ENCODE measurements at places on chromosomes 2 and 18. TPM values are rescaled to one million over a fixed set of nuclear protein-coding genes. Genes with fewer than 3 reads are reported as not detected.

The PDE11A gene
- total RNA-seq, result 0.10 TPM

The DLGAP1 gene
- not detected for total RNA-seq

The ARMC9 gene
- 5.1 TPM for total RNA-seq

The CDH7 gene
- total RNA-seq, result not detected

The PARD3B gene
- 0.49 TPM for total RNA-seq

The MYO3B gene
- 0.04 TPM for total RNA-seq

The CFC1 gene
- total RNA-seq, result not detected

The RIF1 gene
- total RNA-seq, result 76.7 TPM

The VIT gene
- total RNA-seq, result not detected

The MAB21L4 gene
- not detected for total RNA-seq

The ANKRD29 gene
- not detected for total RNA-seq

The HOXD9 gene
- not detected for total RNA-seq

The MC2R gene
- not detected for total RNA-seq

The R3HDM1 gene
- 68.1 TPM for total RNA-seq

The OTX1 gene
- total RNA-seq, result not detected

The VAMP5 gene
- 27.9 TPM for total RNA-seq

The ADNP2 gene
- total RNA-seq, result 34.7 TPM

The CERS6 gene
- 21.3 TPM for total RNA-seq

The CCDC121 gene
- 0.68 TPM for total RNA-seq

The PRPF40A gene
- 148 TPM for total RNA-seq

The CIB4 gene
- not detected for total RNA-seq

The CRACDL gene
- total RNA-seq, result 0.30 TPM

The TUBB8B gene
- total RNA-seq, result not detected

The NT5C1B gene
- total RNA-seq, result not detected

The TYW5 gene
- 10.1 TPM for total RNA-seq

The LRP1B gene
- not detected for total RNA-seq

The DSC3 gene
- 0.46 TPM for total RNA-seq

The FHOD3 gene
- total RNA-seq, result not detected

Measured in activated naive CD8-positive, alpha-beta T cell treated with anti-CD3 and anti-CD28 coated beads for 36 hours (primary cell).